ENCODE measurements at places on chromosomes 5 and 9. TPM values are rescaled to one million over a fixed set of nuclear protein-coding genes. Genes with fewer than 3 reads are reported as not detected.
A peak's percentile ranks its signal among the peaks of the same experiment; 100 is the strongest.

GRCh38 chr9:20364959-20365358 lies 257.3 kb downstream of the MLLT3 start:
- H3K27me3 ChIP-seq, result no peaks in the 10 kb centered on the region
- H3K4me3 ChIP-seq, result no peak overlapping the region
- H3K4me1 ChIP-seq, result peaks cover 30% of the 10 kb centered on the region
- no peak overlapping the region for H3K27ac ChIP-seq
- no peaks in the 10 kb centered on the region for H3K36me3 ChIP-seq

Gene EFNA5
- not detected for polyA plus RNA-seq

DNA sequence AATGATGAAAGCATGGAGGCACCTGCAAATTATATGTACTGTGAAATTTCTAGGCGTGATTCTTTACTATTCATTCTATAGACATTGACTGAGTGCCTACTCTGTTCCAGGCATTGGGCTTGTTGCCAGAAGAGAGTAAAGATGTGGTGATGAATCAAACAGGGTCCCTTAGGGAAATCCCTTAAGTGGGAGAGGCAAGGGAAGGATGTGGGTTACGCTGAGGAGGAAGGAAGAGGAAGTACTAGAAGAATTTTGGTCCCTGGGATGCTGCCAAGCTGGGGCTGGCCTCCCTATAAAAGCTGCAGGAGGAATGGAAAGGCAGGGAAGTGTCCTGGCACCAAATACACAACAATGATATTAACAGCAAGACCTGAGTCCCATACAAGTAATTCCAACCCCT lies 76.7 kb upstream of the SPOCK1 start:
- H3K27ac ChIP-seq, result no peak overlapping the region
- no peak for DNase-seq
- no peaks in the 10 kb centered on the region for H3K27me3 ChIP-seq
- no peak overlapping the region for H3K4me3 ChIP-seq

Gene MEF2C
- 0.24 TPM for polyA plus RNA-seq

DNA sequence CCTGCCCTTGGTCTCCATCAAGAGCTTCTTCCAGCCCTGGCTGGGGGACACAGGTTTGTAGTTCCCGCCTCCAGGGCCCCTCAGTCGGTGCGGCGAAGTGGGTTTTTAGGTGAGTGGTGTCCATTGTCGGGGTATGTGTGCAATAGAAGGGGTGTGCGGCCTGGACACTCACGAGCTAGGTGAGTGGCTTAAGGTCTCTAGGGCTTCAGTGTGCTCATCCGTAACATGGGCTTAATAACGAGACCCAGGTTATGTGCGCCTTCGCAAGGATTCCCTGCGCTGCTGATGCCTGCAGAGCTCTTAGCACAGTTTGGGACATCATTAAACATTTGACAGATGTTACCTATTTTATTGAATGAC lies 656 bp downstream of the CEP78 start:
- no peaks in the 10 kb centered on the region for H3K36me3 ChIP-seq
- H3K4me1 ChIP-seq, result peaks cover 5% of the 10 kb centered on the region
- H3K27me3 ChIP-seq, result no peaks in the 10 kb centered on the region
- no peak for DNase-seq

- H3K27me3 ChIP-seq, result no peaks in the 10 kb centered on the region
- no peak overlapping the region for H3K4me3 ChIP-seq
- H3K27ac ChIP-seq, result no peak overlapping the region
These were observed 47.6 kb upstream of the RNU6ATAC start for GRCh38 chr9:134211811-134212485.

- no peaks in the 10 kb centered on the region for H3K36me3 ChIP-seq
- H3K4me3 ChIP-seq, result no peak overlapping the region
- no peak for DNase-seq
- no peaks in the 10 kb centered on the region for H3K4me1 ChIP-seq
- no peaks in the 10 kb centered on the region for H3K27me3 ChIP-seq
These were observed 279.4 kb downstream of the CWC27 start for GRCh38 chr5:65047948-65048690.

Gene LCN1
- polyA plus RNA-seq, result not detected

Gene PHF24
- polyA plus RNA-seq, result not detected

- H3K36me3 ChIP-seq, result no peaks in the 10 kb centered on the region
- no peak overlapping the region for H3K4me3 ChIP-seq
- H3K27ac ChIP-seq, result no peak overlapping the region
- DNase-seq, result no peak
- H3K27me3 ChIP-seq, result no peaks in the 10 kb centered on the region
These were observed 60.5 kb upstream of the PPP1R26 start for GRCh38 chr9:135419106-135419505.

DNA sequence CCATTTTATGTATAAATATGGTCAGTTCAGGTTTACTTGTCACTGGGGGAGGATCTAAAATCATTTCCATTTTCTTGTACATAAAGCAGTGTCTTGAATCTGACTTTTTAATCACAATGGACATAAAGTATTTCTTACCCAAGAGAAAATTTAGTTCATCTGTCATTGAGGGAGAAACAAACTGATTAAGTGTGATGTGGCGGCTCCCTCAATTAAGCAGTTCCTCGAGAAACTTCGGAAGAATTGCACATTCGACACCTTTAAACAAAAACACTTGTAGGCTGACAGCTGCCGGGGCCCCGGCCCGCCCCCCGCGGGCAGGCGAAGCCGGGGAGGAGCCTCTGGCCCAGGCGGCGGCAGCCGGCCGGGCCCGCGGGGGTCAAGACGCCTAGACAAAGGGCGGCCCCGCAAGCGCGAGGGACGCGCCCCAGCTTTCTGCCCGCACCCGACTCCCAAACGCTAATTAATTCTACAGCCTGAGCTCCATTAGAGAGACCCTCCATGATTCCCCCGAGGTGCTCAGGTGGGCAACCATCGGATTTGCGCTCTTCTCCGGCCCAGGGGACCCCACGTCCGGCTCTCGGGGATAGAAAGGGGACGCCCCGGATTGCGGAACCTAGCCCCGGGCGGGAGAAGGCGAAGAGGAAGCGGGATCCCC lies 750 bp downstream of the TRIM36 start:
- H3K27me3 ChIP-seq, result peaks cover 17% of the 10 kb centered on the region
- no peak overlapping the region for H3K27ac ChIP-seq
- DNase-seq, result no peak
- H3K4me1 ChIP-seq, result peaks cover 11% of the 10 kb centered on the region

Gene BASP1
- polyA plus RNA-seq, result 0.23 TPM

- no peak overlapping the region for H3K4me3 ChIP-seq
- no peak for DNase-seq
- H3K27me3 ChIP-seq, result no peaks in the 10 kb centered on the region
- H3K36me3 ChIP-seq, result no peaks in the 10 kb centered on the region
These were observed 1724.3 kb upstream of the C9orf72 start for GRCh38 chr9:29297592-29297991.

DNA sequence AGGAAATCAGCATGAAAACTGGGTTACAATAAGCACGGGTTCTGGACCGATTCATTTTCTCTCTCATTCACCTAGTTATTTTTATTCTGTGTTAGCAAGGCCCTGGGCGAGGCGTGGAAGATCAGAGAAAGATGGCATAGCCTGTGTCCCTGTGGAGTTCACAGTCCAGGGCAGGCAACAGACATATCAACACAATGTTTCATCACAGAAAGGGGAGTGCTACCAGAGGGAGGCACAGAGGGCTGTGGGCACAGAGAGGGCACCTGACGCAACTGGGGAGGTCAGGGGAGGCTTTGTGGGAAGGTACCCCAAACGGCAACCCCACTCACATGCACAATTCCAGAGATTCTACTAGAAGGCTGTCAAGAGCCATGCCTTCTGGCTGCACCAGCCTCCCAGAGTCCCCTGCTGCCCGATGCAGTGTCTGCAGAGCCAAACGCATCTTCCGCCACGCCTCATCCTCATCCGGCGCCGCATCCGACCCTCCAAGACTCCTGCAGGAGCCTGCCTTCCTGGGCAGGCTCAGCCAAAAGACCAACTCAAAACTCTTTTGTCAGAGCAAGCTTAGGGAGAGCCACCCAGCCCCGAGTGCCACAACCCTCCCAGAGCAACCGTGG lies 1.4 kb downstream of the FAM193B start:
- peaks cover 17% of the 10 kb centered on the region for H3K4me1 ChIP-seq
- peak overlapping the region; percentile 73 for H3K27ac ChIP-seq
- H3K27me3 ChIP-seq, result no peaks in the 10 kb centered on the region
- peak overlapping the region; percentile 62 for H3K4me3 ChIP-seq
- DNase-seq, result no peak
- no peaks in the 10 kb centered on the region for H3K36me3 ChIP-seq

DNA sequence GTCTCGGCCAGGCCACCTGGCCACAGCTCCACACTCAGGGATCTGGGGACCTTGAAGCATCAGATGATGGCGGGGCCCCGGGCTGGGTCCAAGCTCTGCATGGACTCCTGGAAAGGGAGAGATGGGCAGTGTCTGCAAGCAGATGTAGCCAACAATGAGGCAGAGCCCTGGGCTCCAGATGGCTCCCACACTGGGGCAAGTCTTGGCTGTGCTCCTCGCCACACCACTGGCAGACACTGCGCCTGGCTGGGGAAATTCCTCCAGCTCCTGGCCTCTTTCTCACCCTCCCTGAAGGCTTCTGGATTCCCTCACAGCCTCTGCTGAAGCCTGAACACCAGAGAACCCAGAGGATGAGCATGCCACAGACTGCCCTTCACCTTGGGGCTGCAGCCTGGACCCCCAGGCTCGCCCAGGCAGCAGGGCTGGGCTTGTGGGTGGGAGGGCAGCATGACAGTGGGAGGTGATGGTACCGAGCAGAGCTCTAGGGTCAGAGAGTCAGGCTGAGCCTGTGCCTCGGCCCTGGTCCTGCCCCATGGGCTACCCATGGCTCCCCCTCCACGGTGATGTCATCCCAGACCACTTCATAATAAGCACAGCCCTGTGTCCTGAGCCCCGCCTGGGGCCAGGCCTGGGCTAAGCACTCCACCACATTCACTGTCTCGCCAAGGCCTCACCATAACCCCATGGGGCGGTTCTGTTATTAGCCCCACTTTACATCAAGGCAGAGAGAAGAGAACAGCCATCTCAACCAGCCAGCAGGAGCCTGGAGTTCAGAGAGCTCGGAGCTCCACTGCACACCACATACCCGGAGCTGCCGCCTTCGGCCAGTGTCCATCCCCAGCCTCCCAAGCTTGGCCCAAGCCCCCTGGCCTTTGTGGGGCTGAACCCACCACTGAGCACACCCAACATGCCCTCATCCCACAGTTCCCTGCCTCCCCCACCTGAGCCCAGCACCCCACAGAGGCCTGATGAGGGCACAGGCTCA lies 62.2 kb upstream of the ADAMTS2 start:
- H3K4me1 ChIP-seq, result no peaks in the 10 kb centered on the region
- no peak overlapping the region for H3K4me3 ChIP-seq
- no peaks in the 10 kb centered on the region for H3K27me3 ChIP-seq

GRCh38 chr5:122501089-122501435 lies 189.0 kb downstream of the SNCAIP start:
- DNase-seq, result no peak
- no peaks in the 10 kb centered on the region for H3K4me1 ChIP-seq
- no peak overlapping the region for H3K27ac ChIP-seq
- no peaks in the 10 kb centered on the region for H3K36me3 ChIP-seq
- H3K4me3 ChIP-seq, result no peak overlapping the region
- H3K27me3 ChIP-seq, result no peaks in the 10 kb centered on the region

Gene PCDHGA11
- polyA plus RNA-seq, result not detected

GRCh38 chr5:43191740-43192557 lies at the start of gene NIM1K:
NIM1K (plus strand) TSS chr5:43192225; CDS start chr5:43245776, 53,551 bp downstream.
- H3K36me3 ChIP-seq, result no peaks in the 10 kb centered on the region
- peak within 1 kb of the TSS; percentile 63 for H3K4me3 ChIP-seq
- peaks cover 4% of the 10 kb centered on the region for H3K4me1 ChIP-seq
- H3K27ac ChIP-seq, result no peak within 1 kb of the TSS
- no peaks in the 10 kb centered on the region for H3K27me3 ChIP-seq
- no peak for DNase-seq

GRCh38 chr9:89372979-89373378 lies 54.7 kb downstream of the SECISBP2 start:
- peak; percentile 25 for DNase-seq
- peaks cover 26% of the 10 kb centered on the region for H3K36me3 ChIP-seq
- peak overlapping the region; percentile 5 for H3K27ac ChIP-seq
- peaks cover 10% of the 10 kb centered on the region for H3K4me1 ChIP-seq
- H3K27me3 ChIP-seq, result no peaks in the 10 kb centered on the region
- no peak overlapping the region for H3K4me3 ChIP-seq

Gene ACTBL2
- not detected for polyA plus RNA-seq

DNA sequence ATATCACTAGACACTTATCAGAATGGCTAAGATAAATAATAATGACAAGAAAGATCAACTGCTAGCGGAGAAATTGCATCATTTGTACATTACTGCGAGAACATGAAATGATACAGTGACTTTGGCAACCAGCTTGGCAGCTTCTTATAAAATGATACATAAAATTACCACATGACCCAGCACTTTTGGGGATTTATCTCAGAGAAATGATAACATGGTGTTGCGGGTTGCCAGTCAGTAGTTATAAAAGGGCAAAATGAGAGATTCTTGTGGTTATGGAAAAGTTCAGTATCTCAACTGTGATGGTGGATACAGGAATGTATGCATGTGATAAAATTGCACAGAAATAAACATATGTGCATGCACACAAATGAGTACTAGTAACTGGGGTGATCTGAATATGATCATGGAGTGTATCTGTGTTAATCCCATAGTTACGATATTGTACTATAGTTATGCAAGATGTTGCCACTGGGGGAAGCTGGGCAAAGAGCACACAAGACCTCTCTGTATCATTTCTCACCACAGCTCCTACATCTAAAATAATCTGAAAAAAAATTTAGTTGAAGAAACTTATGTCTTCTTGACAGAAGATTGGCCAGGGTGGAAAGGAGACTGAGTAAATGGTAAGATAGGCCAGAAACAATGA lies 128.9 kb downstream of the NXNL2 start:
- no peaks in the 10 kb centered on the region for H3K27me3 ChIP-seq

- H3K4me3 ChIP-seq, result no peak overlapping the region
- DNase-seq, result no peak
- no peaks in the 10 kb centered on the region for H3K36me3 ChIP-seq
- H3K27ac ChIP-seq, result no peak overlapping the region
These were observed 4.4 kb downstream of the PDCD1LG2 start for GRCh38 chr9:5514617-5515260.

Gene SLC1A1
- not detected for polyA plus RNA-seq

Gene DND1
- polyA plus RNA-seq, result not detected

All from naive thymus-derived CD4-positive, alpha-beta T cell (primary cell).